ENCODE measurements at places on chromosomes 16 and 17.

DNA sequence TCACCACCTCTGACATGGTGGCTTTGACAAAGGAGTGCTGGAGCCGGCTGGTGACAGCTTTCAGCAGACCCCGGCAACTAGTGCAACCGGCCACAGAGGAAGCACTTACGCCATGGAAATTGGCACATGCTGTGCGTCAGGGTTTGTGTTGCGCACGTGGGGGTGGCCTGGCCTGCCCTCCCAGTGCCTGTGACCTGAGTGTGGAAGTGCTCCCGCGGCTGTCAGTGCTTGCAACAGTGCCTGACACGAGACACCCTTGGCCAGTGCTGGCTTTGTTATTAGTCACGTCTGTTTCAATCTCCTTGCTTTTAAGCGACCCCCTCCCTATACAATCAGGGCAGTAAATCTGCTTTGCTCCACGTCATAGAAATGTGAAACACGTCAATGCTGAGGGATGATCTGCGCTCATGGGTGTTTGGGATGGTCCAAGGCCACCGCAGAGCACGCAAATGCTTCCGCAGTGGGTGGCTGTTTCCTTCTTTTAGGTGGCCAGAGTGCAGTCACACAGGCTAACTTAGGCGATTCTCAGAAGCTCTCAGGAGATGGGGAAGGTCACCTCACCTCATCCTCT, 64.3 kb downstream of the PGS1 start:
- no peak for DNase-seq

GRCh38 chr17:81050645-81051625, 16.0 kb downstream of the BAIAP2 start:
- no peak for DNase-seq

DNA sequence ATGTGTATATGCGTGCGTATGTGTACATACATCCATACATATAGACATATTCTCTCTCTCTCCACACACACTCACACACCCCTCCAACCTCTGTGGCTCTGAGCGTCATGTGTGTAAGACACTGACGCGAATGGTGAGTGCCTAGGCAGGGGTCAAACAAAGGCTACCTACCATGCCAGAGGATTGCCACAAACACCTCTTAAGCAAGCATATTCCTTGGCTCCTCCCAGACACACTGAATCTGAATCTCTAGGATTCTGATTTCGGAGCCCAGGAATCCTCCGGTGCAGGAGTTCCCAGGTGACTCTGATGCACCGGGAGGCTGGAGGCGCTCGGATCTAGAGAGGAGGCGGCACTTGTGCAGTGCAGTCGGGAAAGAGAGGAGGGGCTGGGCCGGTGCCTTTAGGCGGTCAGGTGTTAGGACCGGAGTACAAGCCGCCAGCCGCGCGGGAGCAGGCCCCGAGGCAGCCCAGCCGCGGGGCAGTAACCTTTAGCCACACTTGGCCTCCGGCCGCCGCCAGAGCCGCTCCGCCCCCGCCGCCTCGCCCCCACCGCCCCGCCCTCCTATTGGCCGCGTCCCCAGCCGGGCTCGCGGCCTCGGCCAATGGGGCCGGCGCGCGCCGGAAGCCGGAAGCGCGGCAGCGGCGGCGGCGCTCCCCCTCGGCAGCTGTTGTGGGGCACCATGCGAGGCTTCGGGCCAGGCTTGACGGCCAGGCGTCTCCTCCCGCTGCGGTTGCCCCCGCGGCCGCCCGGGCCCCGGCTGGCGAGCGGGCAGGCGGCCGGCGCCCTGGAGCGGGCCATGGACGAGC, at the start of gene MLYCD:
Gene MLYCD, plus strand, starts transcription at position 653 of the 809 bp plus-strand sequence. Its CDS starts 30 bp downstream, at position 683.
- peak; percentile 62 for DNase-seq

GRCh38 chr16:22369221-22369811, 5.1 kb downstream of the CDR2 start:
- no peak for DNase-seq

- no peak for DNase-seq
Measured at GRCh38 chr16:68526143-68526781, 12.8 kb upstream of the ZFP90 start.

- no peak for DNase-seq
Measured at GRCh38 chr16:85541980-85542900, 70.9 kb upstream of the GSE1 start.

GRCh38 chr17:79812353-79813258, 15.7 kb upstream of the CBX8 start:
- no peak for DNase-seq

- no peak for DNase-seq
Measured at GRCh38 chr17:55140809-55141208, 124.0 kb upstream of the HLF start.

GRCh38 chr16:68892214-68892613, 48.9 kb downstream of the TANGO6 start:
- no peak for DNase-seq

- no peak for DNase-seq
Measured at GRCh38 chr17:49210158-49211029, at the start of the genes ABI3 and GNGT2. ABI3 (plus strand) TSS chr17:49210707; CDS start chr17:49210725, 18 bp downstream. GNGT2 (minus strand) TSS chr17:49210574; CDS start chr17:49207422, 3,152 bp downstream.

DNA sequence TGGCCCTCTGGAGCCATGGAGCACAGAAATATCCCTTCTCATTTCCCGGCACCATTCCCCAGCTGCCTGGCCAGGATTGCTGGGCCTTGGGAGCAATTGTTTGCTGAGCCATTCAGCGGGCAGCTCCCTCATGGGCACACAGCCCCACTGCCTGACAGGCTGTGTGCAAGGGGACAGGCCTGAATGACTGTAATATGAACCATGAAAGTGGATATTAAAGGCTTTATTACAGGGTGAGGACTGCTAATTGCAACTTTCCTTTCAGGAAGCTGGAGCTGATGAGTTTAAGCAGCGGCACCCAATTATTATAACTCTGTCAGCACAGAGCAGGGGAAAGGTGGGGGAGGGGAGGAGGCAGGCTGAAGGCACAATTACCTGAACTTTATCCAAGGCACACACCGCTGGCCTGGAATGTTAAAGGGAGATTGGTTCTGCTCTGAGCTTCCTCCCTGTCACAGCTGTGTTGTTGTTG, 159.8 kb upstream of the SDK2 start:
- no peak for DNase-seq
